ENCODE measurements at places on chromosomes 6 and 20. TPM values are rescaled to one million over a fixed set of nuclear protein-coding genes. Genes with fewer than 3 reads are reported as not detected.

DNA sequence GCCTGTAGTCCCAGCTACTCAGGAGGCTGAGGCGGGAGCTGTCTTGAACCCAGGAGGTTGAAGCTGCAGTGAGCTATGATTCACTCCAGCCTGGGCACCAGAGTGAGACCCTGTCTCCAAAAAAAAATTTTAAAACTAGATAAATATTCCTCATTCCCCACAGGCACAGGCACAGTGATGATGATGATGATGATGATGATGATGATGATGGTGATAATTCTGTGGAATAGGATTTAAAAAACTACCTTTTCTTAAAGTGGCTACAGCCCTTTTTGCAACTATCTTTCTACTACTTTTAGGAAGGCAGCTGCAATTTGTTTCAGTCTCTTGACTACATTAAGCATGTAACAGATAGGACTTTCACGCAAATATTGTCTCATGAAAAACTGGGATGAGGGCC, 76.6 kb upstream of the SCAF8 start:
- DNase-seq: no peak
- H3K27ac ChIP-seq: no peak overlapping the region
- no peak overlapping the region for H3K4me3 ChIP-seq

DNA sequence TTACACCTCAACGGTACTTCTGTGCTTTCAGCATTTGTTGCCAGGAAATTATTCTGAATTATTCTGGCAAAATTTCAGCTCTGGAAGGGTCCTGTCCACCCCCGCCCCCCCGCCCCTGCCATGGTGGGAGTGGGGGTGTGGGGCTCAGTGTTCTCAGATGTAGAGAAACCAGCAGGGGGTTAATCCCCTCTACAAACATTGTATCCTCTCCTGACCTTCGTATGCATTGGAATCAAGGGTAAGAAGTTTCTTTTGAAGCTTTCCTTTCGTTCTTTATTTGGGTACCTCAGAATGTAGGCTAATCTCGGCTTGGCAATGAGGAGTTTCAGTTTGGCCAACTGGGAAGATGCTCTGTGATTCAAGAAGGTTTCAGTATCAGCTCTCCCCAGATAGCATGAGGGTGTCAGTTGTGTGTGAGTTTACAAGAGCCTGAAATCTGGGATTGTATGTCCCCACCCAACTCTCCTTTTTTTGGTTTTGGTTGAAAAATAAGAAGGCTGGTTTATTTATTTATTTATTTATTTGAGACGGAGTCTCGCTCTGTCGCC, 25.5 kb upstream of the OLIG3 start:
- DNase-seq: no peak
- H3K27me3 ChIP-seq: peaks cover 4% of the 10 kb centered on the region
- no peak overlapping the region for H3K4me3 ChIP-seq
- no peaks in the 10 kb centered on the region for H3K36me3 ChIP-seq
- H3K4me1 ChIP-seq: no peaks in the 10 kb centered on the region
- H3K27ac ChIP-seq: no peak overlapping the region

- no peaks in the 10 kb centered on the region for H3K36me3 ChIP-seq
- no peaks in the 10 kb centered on the region for H3K4me1 ChIP-seq
- no peak overlapping the region for H3K4me3 ChIP-seq
- H3K27ac ChIP-seq: no peak overlapping the region
Measured at GRCh38 chr6:157403686-157404051, 22.7 kb downstream of the ZDHHC14 start.

- no peaks in the 10 kb centered on the region for H3K36me3 ChIP-seq
- H3K4me1 ChIP-seq: no peaks in the 10 kb centered on the region
- H3K27ac ChIP-seq: no peak overlapping the region
- H3K4me3 ChIP-seq: no peak overlapping the region
Measured at GRCh38 chr6:124056407-124057334, 253.0 kb downstream of the NKAIN2 start.

DNA sequence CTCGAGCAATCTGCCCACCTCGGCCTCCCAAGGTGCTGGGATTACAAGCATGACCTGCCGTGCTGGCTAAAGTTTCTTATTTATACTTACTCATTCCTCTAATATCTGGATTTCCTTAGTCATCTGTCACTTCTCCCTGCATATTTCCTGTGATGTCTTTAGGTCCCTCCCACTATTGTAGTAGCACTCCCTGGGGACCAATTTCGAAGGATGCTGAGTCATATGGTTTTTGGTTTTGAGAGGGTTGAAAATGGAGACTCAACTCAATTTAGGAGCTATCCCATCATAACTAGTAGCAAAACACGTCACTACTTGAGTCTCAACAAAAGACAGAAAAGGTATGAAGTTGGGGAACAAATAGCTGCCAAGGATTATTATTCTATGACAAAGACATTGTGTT, 20.2 kb downstream of the MCUR1 start:
- H3K36me3 ChIP-seq: no peaks in the 10 kb centered on the region
- H3K4me1 ChIP-seq: no peaks in the 10 kb centered on the region
- no peak for DNase-seq
- H3K27ac ChIP-seq: no peak overlapping the region
- H3K27me3 ChIP-seq: no peaks in the 10 kb centered on the region

- no peak overlapping the region for H3K27ac ChIP-seq
- H3K27me3 ChIP-seq: no peaks in the 10 kb centered on the region
- no peaks in the 10 kb centered on the region for H3K4me1 ChIP-seq
Measured at GRCh38 chr6:135703621-135704020, 147.9 kb upstream of the PDE7B start.

The MYO6 gene
- 18.3 TPM for polyA plus RNA-seq

- no peak overlapping the region for H3K4me3 ChIP-seq
- no peaks in the 10 kb centered on the region for H3K36me3 ChIP-seq
- H3K27me3 ChIP-seq: no peaks in the 10 kb centered on the region
- DNase-seq: no peak
- peaks cover 60% of the 10 kb centered on the region for H3K4me1 ChIP-seq
Measured at GRCh38 chr20:25044660-25045342, 13.1 kb downstream of the ACSS1 start.

DNA sequence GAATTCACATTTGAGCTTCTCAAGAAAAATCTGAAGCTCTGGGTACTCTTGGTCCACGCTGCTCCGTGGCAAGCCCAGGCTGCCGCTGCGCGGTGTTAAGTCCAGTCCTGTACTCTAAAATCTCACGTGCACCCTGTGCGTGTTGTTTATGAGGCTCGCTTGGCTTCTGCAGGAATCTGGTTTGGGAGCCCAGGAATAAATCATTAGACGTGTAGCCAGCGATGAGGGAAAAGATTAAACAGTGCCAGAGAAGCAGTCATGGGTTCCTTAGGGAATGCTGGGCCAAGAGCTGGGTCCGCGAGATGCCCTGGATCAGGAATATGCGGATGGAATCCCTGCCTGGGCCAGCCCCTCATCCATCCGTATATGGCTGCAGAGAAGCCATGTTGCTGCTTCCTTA, 87.3 kb downstream of the KCNB1 start:
- no peaks in the 10 kb centered on the region for H3K27me3 ChIP-seq
- no peaks in the 10 kb centered on the region for H3K36me3 ChIP-seq
- no peak overlapping the region for H3K4me3 ChIP-seq
- no peak for DNase-seq

The FLRT3 gene
- 0.72 TPM for polyA plus RNA-seq

DNA sequence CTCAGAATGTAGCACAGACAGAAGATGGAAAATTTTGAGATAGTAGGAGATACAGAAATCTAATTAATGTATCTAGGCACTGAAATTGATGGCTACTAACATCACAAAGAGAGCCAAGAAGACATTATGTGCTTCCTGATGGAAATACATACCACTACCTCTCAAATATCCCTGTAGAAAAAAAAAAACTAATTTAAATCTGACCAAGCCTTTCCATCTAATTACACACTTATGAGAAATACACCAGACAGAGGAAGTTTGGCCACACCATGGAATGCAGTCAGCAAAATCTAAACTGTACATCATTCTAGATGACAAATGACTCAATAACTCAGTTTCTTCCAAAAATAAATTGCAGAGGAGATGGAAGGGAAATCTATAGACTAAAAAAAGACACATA, 18.9 kb downstream of the VPS52 start:
- no peak overlapping the region for H3K27ac ChIP-seq
- H3K27me3 ChIP-seq: no peaks in the 10 kb centered on the region
- H3K36me3 ChIP-seq: peaks cover 9% of the 10 kb centered on the region
- DNase-seq: no peak

DNA sequence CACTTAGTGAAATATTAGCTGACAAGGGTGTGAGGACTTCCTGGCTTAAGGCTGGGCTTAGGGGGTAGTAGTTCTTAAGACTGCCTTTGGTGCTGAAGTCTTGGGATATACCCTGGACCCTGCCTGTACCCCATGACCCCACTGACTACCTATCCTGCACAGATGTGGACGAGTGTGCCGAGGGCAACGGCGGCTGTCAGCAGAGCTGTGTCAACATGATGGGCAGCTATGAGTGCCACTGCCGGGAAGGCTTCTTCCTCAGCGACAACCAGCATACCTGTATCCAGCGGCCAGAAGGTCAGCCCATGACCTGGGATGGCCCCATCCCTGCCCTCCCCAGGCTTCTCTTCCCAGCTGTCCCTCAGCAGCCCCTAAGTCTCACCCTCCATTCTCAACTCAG, 17.8 kb downstream of the SCUBE3 start:
- no peak overlapping the region for H3K27ac ChIP-seq
- no peaks in the 10 kb centered on the region for H3K4me1 ChIP-seq
- no peak overlapping the region for H3K4me3 ChIP-seq
- no peak for DNase-seq
- H3K36me3 ChIP-seq: no peaks in the 10 kb centered on the region
- no peaks in the 10 kb centered on the region for H3K27me3 ChIP-seq

DNA sequence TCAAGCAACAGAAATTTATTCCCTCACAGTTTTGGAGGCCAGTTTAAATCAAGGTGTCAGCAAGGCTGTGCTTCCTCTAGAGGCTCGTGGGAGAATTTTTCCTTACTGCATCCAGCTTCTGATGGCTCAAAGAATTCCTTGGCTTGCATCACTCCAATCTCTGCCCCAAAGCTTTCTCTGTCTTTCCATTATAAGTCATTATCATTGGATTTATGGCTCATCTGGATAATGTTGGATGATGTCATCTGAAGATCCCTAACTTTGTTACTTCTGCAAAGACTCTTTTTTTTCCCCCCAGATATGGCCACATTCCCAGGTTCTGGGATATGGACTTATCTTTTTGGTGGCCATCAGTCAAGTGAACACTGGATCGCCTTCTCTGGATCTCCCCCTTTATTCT, 146.3 kb upstream of the B3GAT2 start:
- no peaks in the 10 kb centered on the region for H3K36me3 ChIP-seq
- DNase-seq: no peak
- no peak overlapping the region for H3K4me3 ChIP-seq
- H3K4me1 ChIP-seq: no peaks in the 10 kb centered on the region
- no peak overlapping the region for H3K27ac ChIP-seq

The RRAGD gene
- polyA plus RNA-seq: 6.2 TPM

The MAK gene
- polyA plus RNA-seq: 0.08 TPM

GRCh38 chr6:31115941-31116560, 1.5 kb downstream of the PSORS1C1 start:
- H3K27ac ChIP-seq: no peak overlapping the region
- H3K36me3 ChIP-seq: no peaks in the 10 kb centered on the region
- H3K4me3 ChIP-seq: no peak overlapping the region
- DNase-seq: no peak
- H3K27me3 ChIP-seq: no peaks in the 10 kb centered on the region

DNA sequence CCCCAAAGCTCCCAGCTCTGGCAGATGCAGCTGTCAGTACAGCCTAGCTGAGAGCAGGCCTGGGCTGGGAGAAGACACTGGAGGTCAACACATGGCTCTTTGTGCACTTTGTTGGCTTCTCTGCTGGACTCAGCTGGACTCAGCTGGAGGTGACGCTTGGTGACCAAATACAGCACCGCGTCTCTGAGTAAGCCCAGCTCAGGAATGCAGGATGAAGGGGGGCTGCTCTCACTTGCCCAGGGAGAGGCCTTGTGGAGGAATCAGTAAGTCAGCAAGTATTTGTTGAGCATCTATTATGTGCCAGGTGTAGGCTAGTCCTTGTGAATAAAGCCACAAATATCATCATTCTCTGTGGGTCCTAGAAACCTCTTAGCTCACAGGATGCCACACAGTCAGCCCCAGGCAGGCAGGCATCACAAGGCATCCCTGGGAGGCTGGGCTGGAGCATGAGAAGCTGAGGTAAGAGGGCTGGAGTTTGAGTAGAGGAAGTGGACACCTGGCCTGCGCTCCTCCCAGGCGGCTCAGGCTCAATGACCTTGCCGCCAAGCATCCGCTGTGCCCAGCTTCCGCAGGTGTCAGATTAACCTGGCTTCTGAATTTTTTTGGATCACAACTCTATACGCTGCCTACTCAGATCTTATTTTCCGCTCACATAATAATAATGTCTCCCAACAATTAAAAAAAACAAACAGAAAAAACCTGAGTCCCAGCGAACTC, 95.4 kb downstream of the TMEM170B start:
- no peak overlapping the region for H3K27ac ChIP-seq
- peaks cover 36% of the 10 kb centered on the region for H3K4me1 ChIP-seq
- H3K36me3 ChIP-seq: no peaks in the 10 kb centered on the region
- H3K4me3 ChIP-seq: no peak overlapping the region

The RUNX2 gene
- 0.11 TPM for polyA plus RNA-seq

DNA sequence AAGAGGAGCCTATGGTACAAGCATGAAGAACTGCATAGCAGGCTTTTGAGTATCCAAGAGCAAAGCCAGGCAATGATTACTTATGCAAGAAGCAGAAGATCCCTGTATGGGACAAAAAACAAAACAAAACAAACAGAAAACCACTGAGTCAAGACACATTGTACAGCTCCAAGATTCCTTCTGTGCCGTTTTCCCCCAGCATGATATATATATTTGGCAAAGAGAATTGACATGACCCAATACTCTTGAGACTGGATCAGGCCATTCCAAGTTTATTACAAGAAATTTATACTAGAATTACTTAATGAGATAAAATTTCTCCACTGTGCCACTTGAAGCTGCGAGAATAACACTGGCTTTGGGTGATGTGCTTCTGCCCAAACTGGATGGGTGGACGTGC, 65.5 kb downstream of the TRMT11 start:
- H3K4me3 ChIP-seq: no peak overlapping the region
- DNase-seq: no peak
- no peak overlapping the region for H3K27ac ChIP-seq
- H3K4me1 ChIP-seq: no peaks in the 10 kb centered on the region
- H3K36me3 ChIP-seq: no peaks in the 10 kb centered on the region

GRCh38 chr20:22312744-22313346, 271.5 kb downstream of the FOXA2 start:
- H3K4me3 ChIP-seq: no peak overlapping the region
- H3K36me3 ChIP-seq: no peaks in the 10 kb centered on the region
- H3K27me3 ChIP-seq: no peaks in the 10 kb centered on the region
- no peak overlapping the region for H3K27ac ChIP-seq

DNA sequence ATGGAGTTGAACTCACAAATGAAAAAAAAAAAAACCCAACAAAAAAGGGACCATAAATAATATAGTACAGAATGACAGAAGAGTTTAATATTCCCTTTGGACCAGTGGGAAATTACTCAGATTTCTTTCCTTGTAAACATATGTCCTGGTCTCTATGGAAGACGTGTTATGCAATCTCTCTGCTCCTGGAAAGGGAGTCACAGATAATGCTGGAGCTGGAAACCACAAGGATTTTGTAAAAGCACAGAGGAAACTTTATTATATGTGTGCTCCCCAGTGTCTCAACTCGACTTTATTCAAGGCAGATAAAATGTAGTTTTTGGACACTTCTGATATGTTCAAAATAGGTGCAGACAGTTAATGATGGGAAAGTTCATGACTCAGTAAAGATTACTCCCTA, 88.1 kb upstream of the ZFP64 start:
- no peaks in the 10 kb centered on the region for H3K4me1 ChIP-seq
- H3K4me3 ChIP-seq: no peak overlapping the region
- no peak for DNase-seq
- no peaks in the 10 kb centered on the region for H3K36me3 ChIP-seq
